ENCODE measurements at places on chromosomes 4 and X.

GRCh38 chr4:175435381-175435783 is 376.7 kb downstream of the GPM6A start:
- no peak for DNase-seq

DNA sequence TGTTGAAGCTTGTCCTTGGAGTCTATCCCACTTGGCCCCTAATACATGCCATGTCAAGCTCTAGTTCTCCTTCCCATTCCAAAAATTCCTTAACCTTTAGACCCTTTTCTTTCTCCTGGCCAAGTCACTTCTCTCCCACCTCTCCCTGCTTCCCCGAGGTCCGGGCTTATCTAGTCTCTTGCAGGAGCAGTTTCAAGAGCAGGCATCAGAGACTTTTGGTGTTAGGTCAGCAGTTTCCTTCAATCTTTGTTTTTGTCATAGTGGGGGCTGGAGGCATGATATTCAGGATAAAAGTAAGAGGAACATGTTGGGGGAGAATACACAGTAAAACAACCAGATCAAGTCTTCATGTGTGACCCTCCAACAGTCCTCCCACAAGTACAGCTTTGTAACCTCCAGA is 11.5 kb upstream of the IDS start:
- no peak for DNase-seq

- no peak for DNase-seq
These were observed 18.6 kb downstream of the HELT start for GRCh38 chr4:185036842-185037241.

- DNase-seq = no peak
These were observed 205.3 kb downstream of the SLC39A8 start for GRCh38 chr4:102139932-102140331.

GRCh38 chr4:177555007-177555574 is 112.9 kb upstream of the AGA start:
- DNase-seq = peak; percentile 48

GRCh38 chrX:71637253-71637618 is 18.9 kb upstream of the CXCR3 start:
- DNase-seq = peak; percentile 21

DNA sequence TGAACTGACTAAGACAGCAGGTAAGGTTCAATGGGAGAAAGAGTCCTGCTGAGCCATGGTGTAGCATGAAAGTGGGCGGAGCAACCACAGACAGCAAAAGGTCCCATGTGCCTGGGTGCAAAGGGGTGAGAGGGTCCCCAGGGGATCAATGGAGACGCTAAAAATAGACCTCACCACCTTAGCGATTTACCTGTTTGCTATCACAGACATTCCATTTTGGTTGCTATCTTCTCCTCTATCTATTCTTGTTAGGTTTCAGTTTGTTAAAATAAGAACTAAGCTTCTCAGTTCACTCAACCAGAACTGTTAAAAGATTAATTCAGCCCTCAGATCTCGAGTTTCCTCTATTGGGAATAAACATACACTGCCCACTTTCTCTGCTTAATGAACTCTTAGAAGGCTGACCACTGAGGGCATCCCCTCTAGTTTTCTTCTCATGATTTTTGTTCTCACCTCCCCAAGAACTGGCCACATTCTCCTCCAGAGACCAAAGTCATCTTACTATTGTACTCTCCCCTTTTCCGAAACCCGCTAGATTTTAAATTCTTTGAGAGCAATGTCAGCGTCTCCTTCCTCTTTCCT is 136.7 kb downstream of the PARM1 start:
- no peak for DNase-seq

- DNase-seq = no peak
These were observed 194.4 kb upstream of the PCDH7 start for GRCh38 chr4:30525662-30526315.

DNA sequence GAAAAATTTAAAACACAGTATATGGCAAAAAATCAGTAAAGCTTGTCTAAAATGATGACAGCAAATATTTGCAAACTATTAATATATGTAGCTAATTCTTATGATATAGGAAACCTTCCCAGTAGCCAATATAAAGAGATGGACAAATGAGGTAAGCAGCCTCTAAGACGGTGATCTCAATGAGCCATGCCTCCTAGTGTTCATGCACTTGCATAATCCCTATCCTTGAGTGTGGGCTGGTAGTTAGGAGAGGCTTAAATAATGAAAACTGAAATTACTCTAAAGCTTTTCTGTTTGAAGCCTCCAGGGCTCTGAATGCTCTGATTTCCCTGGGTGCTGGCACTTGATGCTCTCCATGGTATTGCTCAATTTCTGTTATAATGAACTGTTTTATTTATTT is 24.6 kb upstream of the ARMCX4 start:
- DNase-seq = no peak
